NCI-H2081 treated with DMSO at 0.1 percent for 48 hours (cell line): ENCODE measurements at places on chromosomes 5 and 9.

GRCh38 chr5:101796427-101796826 is 499.7 kb downstream of the SLCO4C1 start:
- no peak for DNase-seq

GRCh38 chr5:139193928-139194327 is 4.2 kb downstream of the SIL1 start:
- DNase-seq: no peak

DNA sequence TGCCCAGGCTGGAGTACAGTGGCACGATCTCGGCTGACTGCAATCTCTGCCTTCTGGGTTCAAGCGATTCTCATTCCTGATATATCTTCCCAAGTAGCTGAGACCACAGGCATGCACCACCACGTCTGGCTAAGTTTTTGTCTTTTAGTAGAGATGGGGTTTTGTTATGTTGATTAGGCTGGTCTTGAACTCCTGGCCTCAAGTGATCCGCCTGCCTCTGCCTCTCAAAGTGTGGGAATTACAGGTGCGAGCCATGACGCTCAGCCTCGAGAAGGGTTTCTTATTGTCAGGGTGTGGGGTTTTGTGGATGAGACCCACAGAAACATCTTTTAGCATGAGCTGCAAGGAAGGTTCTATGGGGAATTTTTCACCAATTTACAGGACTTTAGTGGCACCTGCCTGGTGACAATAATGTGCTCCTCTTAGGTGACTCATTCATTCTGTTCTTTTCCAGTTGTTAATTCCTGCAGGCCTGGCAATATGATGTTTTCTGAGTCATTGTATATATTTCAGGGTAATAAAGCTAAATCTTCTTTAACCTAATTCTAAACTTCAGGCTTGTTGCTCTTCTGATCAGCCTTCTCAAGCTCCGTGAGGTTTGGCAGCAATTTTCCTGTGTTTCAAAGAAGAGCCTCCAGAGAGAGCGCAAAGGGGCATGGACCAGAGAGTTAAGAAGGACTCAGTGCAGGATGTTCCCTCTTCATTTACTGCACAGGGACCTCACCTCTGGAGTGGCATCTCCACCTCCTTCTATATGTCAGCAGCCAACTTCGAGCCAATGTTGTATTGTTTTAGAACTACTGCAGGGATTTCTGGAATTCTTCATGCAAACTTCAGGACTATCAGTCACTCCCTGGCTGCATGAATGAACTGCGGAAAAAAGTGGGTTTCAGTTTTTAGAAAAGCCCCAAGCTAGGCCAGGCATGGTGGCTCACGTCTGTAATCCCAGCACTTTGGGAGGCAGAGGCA is 77.8 kb upstream of the ZNF618 start:
- no peak for DNase-seq

GRCh38 chr9:136091582-136092352 is 3.3 kb downstream of the NACC2 start:
- no peak for DNase-seq

DNA sequence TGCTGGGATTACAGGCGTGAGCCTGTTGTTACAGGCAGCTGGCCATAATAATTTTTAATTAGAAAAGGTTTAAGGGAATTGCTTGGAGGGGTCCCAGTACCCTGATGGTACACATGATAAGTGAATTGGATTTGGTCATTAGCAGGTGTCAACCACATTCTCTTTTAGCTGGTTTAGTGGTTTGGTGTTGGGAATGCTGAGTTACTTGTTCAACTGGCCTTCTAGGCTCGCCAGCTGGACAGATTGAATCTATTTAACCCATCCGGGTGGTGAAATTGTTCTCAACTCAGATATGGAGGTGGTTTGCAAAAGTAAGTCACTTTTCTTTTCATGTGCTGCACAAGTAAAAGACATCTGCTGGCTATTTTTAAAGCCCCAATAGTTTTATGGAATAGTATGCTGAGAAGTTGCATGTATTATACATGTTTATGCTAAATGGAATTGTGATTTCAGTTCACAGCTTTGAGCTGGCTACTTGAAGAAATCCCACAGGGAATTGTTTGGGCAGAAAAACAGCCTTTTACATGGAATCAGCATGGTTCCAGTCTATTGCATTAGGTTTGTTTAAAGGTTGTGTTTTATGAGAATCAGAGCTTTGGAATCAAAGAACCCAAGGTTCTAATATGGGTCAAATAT is 149.8 kb upstream of the SLC28A3 start:
- DNase-seq: no peak

- DNase-seq: no peak
Measured at GRCh38 chr9:113425072-113425471, 14.5 kb downstream of the C9orf43 start.

DNA sequence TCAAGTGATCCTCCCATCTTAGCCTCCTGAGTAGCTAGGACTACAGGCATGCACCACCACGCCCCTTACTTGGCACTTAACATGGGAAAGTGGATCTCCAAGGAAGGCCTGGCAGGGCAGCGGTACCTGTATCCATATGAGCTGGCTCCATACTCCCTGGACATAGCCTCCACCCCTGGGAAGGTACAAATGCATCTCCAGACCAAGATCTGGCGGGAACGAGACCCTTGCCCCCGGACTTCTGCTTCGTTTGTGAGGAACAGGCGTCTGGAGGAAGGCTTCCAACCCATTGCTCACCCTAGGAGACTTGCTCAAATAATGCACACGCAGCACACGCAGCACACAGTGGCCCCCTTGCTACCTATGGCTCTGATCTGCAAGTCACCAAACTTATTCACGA is 55.2 kb downstream of the CRB2 start:
- no peak for DNase-seq

DNA sequence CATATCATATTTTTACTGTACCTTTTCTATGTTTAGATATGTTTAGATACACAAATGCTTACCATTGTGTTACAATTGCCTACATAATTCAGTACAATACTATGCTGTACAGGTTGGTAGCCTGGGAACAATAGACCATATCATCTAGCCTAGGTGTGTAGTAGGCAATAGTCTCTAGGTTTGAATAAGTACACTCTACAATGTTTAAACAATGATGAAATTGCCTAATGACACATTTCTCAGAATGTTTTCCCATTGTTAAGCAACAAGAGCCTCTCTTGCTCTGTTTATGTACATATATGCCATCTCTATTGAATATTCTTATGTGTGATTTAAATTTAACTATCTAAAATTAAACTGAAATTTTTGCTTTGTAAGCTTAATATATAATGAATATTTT is 209.6 kb upstream of the ST8SIA4 start:
- no peak for DNase-seq

- no peak for DNase-seq
Measured at GRCh38 chr9:15764131-15764530, 211.3 kb downstream of the CCDC171 start.

GRCh38 chr5:79999722-80000121 is 8.7 kb upstream of the MTX3 start:
- DNase-seq: no peak

DNA sequence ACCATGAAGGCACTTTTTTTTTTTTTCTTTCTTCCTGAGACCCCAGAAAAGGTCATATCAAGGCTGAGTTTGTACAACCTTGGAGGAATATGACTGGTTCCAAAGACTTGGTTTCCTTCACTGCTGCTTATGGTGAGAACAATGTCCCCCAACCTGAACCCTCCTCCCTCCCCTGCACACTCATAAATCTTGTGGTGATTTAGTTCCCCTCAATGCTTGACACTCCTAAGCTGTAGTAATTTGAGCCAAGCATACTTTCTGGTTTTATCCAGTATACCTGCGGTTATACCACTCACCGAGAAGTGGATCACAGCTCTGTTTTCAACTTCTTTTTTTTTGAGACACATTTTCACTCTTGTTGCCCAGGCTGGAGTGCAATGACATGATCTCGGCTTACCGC is 149.9 kb upstream of the KLF4 start:
- no peak for DNase-seq

- no peak for DNase-seq
Measured at GRCh38 chr5:40165789-40166728, 513.7 kb upstream of the PTGER4 start.

GRCh38 chr5:151676314-151676712 is 10.4 kb downstream of the SPARC start:
- DNase-seq: no peak

DNA sequence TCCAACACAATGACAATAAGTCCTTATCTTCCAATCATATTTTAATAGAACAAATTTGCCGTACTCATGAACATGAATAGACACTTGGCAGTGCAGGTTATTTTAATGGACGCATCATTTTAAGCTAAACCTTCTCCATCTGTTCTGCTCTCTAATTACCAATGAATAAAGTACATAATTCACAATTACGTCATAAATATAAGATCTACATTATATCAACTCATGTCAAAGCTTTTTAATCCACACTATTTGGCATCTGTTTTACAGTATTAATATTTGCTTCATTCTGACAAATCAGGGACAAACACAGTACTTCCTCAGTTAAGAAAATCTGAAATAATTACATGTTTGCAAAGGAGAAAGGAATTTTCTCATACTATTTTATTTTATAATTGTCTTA is 344.1 kb upstream of the DMAC1 start:
- DNase-seq: no peak

GRCh38 chr9:32867601-32868204 is 84.4 kb downstream of the TMEM215 start:
- DNase-seq: no peak

GRCh38 chr9:86801246-86801645 is 146.1 kb downstream of the GAS1 start:
- no peak for DNase-seq

GRCh38 chr5:95862671-95863382 is 40.3 kb upstream of the GLRX start:
- no peak for DNase-seq

- DNase-seq: no peak
Measured at GRCh38 chr5:40985501-40985900, 76.2 kb downstream of the C7 start.

DNA sequence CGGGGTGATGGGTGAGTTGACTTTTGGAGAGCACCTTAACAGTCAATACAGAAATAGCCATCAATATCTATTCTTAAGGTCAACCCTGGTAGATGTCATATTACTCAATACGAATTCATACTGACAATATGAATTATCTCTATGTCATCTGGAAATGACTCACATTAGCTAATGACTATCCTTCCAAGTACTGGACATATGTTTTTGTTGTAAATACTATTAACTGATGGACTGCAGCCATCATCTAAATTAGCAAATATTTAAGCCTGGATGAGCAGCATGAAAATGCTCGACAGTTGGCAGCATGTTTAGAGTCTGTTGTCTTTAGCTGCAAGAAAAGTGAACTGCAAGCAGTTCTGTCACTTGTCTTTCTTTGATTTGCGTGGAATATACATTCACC is 19.6 kb upstream of the ISOC1 start:
- no peak for DNase-seq

GRCh38 chr9:2700909-2701550 is 16.3 kb upstream of the KCNV2 start:
- DNase-seq: no peak

- DNase-seq: no peak
Measured at GRCh38 chr9:95133325-95133705, 184.2 kb downstream of the FANCC start.

- DNase-seq: no peak
Measured at GRCh38 chr9:92066168-92066567, 49.0 kb downstream of the SPTLC1 start.

GRCh38 chr9:111662576-111663300 is 1.3 kb downstream of the GNG10 start:
- DNase-seq: no peak

- DNase-seq: no peak
Measured at GRCh38 chr5:140141241-140141640, 15.5 kb downstream of the IGIP start.

- DNase-seq: no peak
Measured at GRCh38 chr9:14471041-14471440, 157.1 kb upstream of the NFIB start.

GRCh38 chr5:173615884-173616576 is 420 bp downstream of the BOD1 start:
- DNase-seq: peak; percentile 9

DNA sequence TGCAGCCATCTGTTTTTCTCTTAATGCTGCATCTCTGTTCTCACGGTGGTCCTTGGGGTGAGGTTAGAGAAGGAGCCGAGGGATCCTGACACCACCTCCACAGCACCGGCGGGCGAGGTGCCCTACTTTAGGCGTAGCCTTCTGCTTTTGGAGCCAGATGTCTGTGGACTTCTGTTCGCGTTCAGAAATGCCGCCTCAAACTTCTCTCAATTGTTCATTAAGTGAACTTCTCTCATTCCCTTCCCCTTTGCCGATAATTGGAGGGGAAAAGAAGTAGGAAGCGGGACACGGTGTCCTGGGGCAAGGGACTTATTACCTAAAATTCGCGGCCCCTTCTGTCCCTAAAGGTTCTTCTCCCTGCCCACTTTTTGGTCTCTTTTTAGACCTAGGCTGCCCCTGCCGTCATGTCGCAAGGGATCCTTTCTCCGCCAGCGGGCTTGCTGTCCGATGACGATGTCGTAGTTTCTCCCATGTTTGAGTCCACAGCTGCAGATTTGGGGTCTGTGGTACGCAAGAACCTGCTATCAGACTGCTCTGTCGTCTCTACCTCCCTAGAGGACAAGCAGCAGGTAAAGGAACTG is 455 bp downstream of the KIF20A start:
- no peak for DNase-seq

- DNase-seq: no peak
Measured at GRCh38 chr5:12934722-12935121, 1009.8 kb downstream of the DNAH5 start.

- DNase-seq: no peak
Measured at GRCh38 chr9:81390792-81391456, 298.4 kb downstream of the TLE1 start.

DNA sequence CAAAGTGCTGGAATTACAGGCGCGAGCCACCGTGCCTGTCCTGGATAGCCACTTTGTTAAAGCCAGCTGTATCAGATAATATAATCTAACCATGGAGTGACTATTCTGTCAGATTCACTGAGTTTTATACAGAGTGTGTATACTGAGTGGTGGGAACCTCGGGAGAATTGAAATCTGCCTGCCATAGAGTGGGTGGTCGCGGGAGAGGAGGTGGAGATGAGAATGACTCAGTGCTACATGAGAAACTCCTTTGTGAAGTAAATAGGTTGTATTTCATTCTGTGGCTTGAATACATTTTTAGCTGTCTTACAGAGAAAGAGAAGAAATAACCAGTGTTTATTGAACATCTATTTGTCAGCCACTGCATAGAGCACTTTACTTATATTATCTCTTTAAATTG is 26.4 kb downstream of the ATP6V0E1 start:
- no peak for DNase-seq

DNA sequence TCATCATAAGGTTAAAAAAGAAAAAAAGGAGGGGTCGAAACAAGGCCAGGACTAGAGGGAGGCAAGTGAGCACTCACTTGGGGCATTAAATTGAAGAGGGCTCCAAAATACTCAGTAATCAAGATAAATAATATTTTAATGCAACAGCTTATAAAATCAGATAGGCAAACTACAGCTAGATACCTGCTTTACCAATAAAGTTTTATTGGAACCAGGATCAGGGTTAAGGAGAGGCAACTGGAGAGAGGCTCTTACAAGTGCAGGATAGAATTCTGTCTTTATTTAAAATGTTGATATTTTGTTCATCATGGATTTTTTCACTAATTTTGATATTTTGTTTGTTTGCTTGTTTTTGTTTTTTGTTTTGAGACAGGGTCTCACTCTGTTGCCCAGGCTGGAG is 30.3 kb upstream of the PURA start:
- DNase-seq: no peak

- DNase-seq: no peak
Measured at GRCh38 chr9:93572636-93573515, 3.5 kb upstream of the PHF2 start.

- DNase-seq: no peak
Measured at GRCh38 chr9:124562328-124562727, 55.1 kb upstream of the NR5A1 start.

GRCh38 chr9:127258606-127259471 is 5.7 kb upstream of the GARNL3 start:
- no peak for DNase-seq
